Stimulated activated CD4-positive, alpha-beta T cell treated with anti-CD3 and anti-CD28 coated beads, TNF-alpha, amount 100 ng/mL, for 48 hours (primary cell): ENCODE measurements at places on chromosomes 13 and 19.

GRCh38 chr13:99251921-99252320 lies 6.3 kb downstream of the GPR18 start:
- DNase-seq: no peak

GRCh38 chr13:67226696-67227095 lies 3.4 kb downstream of the PCDH9 start:
- DNase-seq: no peak

DNA sequence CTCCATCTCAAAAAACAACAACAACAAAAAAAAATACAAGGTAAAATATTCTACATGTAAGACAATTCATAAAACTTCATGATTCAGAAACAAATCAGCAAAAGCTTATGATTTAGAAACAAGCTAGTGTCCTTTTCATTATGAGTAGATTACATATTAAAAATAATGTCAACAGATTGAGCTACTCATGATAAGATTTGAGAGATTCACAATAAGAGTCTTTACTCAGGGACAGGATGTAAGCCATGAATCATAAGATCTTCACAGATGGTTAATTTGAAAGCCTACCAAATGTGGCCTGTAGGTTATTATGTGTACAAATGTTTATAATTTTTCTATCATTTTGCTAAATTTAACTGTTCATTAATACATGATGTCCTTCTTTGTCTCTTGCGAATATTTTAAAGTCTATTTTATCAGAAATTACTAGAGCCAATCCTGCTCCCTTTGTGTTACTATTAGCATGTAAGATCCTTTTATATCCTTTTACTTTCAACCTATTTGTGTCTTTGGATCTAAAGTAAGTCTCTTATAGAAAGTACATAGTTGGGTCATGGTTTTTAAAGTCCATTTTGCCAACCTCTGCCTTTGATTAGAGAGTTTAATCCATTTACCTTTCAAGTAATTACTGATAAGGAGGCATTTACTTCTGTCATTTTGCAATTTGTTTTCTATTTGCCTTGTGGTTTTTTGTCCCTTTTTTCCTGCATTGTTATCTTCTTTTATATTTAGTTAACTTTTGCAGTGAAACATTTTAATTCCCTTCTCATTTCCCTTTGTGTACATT lies 68.3 kb upstream of the RXFP2 start:
- DNase-seq: no peak

GRCh38 chr19:4977299-4978174 lies 8.6 kb downstream of the KDM4B start:
- no peak for DNase-seq

DNA sequence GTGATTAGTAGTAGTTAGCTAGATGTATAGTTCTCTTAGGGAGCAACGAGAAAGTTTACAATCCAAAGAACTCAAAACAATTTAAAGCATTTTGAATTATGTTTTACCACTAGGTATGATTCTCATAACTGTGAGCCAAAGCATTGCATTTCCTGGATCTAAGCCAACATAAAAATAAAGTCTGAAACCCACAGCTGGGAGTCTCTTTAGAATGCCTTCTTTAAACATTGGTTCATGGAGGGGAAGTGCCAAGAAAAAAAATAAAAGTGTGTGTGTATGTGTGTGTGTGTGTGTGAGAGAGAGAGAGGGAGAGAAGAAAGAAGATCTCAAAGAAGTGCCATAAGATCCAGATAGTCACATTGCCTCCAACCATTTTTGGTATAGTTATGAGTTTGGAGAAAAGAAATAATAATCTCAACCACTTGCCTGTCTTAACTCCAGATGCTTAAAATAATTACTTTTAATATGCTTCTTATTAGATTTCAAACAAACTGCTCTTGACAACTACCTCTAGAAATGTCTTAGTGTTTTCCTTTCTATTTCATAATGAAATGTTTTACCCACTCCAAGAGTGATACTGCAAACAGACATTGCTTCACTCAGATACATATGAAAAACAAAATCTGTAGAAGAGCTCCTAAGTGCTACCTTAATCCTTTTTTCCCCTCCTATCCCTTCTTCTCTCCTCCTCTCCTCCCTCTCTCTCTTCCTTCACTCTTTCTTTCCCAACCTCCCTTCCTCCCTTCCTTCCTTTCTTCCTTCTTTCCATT lies 554.1 kb downstream of the KCTD12 start:
- no peak for DNase-seq

DNA sequence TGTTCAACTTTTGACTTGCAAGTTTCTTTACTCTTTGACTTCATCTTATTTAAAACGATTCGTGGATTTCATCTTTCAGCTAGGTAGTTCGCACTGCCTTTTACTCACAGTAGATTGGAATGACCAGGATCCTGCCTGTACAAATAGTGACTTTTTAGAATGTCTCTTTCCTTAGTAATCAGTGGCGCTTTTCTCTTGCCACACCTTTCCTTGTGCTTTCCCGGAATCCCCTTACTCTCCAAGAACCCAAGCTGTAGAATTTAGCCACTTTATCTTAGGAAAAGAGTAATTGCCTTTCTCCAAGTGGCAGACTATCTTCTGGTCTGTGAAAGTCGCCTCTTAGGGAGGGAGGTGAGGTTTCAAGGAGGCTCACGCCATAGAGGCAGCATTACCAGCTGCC lies 123.4 kb downstream of the LMO7 start:
- DNase-seq: no peak

- DNase-seq: no peak
These were observed 3.3 kb downstream of the EEF2 start for GRCh38 chr19:3981736-3982681.

GRCh38 chr19:36837176-36837905 lies 846 bp downstream of the ZNF790 start:
- no peak for DNase-seq

- DNase-seq: no peak
These were observed 2.5 kb downstream of the AKT1S1 start for GRCh38 chr19:49874503-49875157.
